Activated CD8-positive, alpha-beta memory T cell treated with anti-CD3 and anti-CD28 coated beads, Interleukin-2, amount 10 ng/mL, durations not matched to agents 7 days and 5 days (primary cell): ENCODE measurements at places on chromosomes 6 and 20. TPM values are rescaled to one million over a fixed set of nuclear protein-coding genes. Genes with fewer than 3 reads are reported as not detected.
A peak's percentile ranks its signal among the peaks of the same experiment; 100 is the strongest.

DNA sequence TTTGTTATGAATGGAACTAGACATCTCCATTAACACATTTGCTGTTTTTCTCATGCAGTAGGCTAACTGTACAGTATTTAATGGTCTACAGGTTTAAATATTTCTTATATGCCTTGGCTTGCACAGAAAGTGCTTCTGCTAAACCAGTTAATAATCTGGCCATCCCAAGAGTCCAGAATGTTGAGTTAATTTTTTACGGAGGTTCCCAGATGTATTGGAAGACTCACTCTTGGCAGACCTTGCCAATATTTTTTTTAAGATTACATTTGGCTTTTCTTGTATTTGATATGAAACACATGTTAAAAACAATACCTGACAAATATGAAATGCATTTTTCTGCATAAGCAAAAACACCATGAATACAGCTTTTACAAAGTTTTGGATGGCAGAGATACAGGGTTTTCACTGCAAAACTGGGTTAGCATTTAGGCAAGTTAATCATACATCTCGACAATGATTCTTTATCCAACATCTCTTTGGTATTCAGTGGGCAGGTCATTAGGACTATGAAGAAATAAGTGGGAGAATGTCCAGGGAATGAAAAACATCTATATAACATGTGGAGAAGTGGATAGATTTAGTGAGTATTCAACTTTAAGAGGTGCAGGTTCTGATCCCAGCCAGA is 94.0 kb downstream of the SGK1 start:
- no peaks in the 10 kb centered on the region for H3K27me3 ChIP-seq
- H3K4me3 ChIP-seq, result no peak overlapping the region
- no peak overlapping the region for H3K27ac ChIP-seq
- H3K4me1 ChIP-seq, result no peaks in the 10 kb centered on the region
- no peaks in the 10 kb centered on the region for H3K36me3 ChIP-seq

- no peak for DNase-seq
- H3K27ac ChIP-seq, result no peak overlapping the region
- H3K27me3 ChIP-seq, result no peaks in the 10 kb centered on the region
Observed at GRCh38 chr6:43496370-43497128, 13.6 kb downstream of the LRRC73 start.

TFAP2A gene
- 0.18 TPM for total RNA-seq

DNA sequence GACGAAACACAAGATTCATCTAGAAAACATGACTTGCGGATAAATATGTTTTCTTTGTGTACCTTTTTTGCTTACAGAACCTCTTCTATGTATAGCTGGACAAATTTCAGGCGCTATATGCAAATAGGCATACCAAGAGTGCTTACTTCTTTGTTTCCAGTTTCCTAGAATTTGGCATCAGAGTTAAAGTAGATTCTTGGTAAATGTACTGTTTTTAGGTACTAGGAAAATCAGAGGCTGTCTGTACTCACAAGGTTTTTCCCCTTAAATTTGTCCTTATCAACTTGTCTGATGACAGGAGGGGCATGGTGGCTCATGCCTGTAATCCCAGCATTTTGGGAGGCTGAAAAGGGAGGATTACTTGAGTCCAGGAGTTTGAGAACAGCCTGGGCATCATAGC is 124.9 kb upstream of the TMEM170B start:
- peak overlapping the region; percentile 91 for H3K27ac ChIP-seq
- no peak for DNase-seq
- peaks cover 12% of the 10 kb centered on the region for H3K36me3 ChIP-seq
- H3K4me3 ChIP-seq, result no peak overlapping the region

- DNase-seq, result no peak
- no peak overlapping the region for H3K27ac ChIP-seq
- no peaks in the 10 kb centered on the region for H3K36me3 ChIP-seq
- no peaks in the 10 kb centered on the region for H3K27me3 ChIP-seq
- peaks cover 28% of the 10 kb centered on the region for H3K4me1 ChIP-seq
Observed at GRCh38 chr20:38156888-38157634, 8.0 kb downstream of the TGM2 start.

MDC1 gene
- 83.9 TPM for total RNA-seq

VWA7 gene
- total RNA-seq, result 6.4 TPM

- H3K36me3 ChIP-seq, result peaks cover 53% of the 10 kb centered on the region
- no peaks in the 10 kb centered on the region for H3K4me1 ChIP-seq
- no peak overlapping the region for H3K27ac ChIP-seq
- H3K27me3 ChIP-seq, result no peaks in the 10 kb centered on the region
Observed at GRCh38 chr6:36487698-36488097, 44.9 kb downstream of the KCTD20 start.
